ELR (cell line): ENCODE measurements at places on chromosomes 5 and 9.

DNA sequence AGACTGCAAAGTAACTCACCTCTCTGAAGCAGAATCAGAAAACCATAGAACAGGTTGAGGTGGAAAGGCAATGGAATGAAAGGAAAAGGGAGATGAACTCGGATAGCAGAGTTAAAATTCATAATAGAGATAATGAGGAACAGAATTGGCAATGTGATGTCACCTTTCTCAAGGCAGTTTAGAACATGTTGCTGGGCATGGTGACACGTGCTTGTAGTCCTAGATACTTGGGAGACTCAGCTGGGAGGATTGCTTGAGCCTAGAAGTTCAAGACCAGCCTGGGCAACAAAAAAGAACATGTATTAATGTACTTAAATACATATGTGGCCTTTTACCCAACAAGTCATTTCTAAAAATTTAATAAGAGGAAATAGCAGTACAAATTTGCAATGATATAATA lies 81.6 kb upstream of the MIER3 start:
- no peak for DNase-seq

- DNase-seq = no peak
Measured at GRCh38 chr5:168803541-168803940, 224.4 kb upstream of the PANK3 start.

- no peak for DNase-seq
Measured at GRCh38 chr9:100990605-100991381, 37.7 kb upstream of the PLPPR1 start.

DNA sequence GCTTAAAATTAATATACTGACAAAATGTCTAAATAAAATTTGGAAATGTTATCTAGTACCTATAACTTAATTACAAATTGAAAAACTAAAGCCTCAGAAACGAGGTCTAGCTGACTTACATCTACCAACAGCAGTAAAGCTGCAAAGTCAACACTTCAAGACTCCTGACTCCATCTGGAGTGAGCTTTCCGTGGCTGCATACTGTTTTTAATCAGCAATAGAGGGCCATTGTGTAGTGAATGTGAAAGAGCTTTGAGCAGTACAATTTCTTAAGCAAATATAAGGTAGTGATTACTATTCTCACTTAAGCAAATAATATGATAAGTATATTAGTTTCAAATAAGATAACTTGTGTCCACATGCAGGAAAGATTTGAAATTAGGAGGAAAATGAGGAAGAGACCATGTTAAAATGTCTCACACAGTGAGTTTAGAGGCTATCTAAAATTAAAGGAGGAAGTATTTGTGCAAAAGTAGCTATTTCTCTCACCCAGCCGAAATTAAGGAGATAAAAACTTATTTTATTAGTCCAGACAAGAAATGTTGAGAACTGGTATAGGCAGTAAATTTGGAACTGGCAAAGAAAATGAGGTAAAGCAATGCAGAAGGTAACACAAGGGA lies 6.4 kb downstream of the SPINK6 start:
- DNase-seq = no peak

- DNase-seq = no peak
Measured at GRCh38 chr5:81761270-81761669, 10.4 kb upstream of the SSBP2 start.

DNA sequence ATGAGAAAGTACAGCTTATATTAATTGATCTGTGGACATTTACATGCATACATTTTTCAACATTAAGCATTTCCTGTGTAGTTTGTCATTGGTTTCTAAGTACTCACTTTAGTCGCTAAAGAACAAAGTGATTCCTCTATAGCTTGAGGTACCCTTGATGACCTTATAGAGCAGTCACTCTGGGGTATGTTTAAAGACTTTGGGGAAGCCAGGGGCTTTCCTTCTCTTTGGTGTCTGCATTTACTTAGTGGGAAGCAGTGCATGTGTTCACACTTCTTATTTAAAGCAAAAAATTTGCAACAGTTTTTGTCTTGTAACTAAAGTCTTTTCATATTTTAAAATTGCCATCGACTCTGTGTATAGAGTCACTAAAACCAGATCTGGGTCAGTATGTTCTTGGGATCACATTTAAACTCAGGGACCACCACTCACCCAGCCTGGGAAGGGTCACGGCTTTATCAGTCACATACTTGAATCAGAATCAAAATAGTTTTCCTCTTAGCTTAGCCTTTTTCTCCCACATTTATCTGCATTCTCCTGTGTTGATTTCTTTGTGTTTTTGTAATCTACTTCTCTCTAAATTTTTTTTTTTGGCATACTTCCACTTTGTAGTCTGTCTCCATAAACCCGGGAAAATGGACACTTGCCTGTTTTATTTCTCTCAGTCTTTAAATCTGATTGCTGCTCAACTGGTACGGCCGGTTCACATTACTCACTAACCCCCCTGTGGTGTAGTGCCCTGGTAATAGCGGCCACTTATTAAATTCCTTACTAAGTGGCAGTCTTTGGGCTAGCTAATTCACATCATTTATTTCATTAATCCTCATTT lies 143.9 kb upstream of the FBN2 start:
- DNase-seq = no peak

DNA sequence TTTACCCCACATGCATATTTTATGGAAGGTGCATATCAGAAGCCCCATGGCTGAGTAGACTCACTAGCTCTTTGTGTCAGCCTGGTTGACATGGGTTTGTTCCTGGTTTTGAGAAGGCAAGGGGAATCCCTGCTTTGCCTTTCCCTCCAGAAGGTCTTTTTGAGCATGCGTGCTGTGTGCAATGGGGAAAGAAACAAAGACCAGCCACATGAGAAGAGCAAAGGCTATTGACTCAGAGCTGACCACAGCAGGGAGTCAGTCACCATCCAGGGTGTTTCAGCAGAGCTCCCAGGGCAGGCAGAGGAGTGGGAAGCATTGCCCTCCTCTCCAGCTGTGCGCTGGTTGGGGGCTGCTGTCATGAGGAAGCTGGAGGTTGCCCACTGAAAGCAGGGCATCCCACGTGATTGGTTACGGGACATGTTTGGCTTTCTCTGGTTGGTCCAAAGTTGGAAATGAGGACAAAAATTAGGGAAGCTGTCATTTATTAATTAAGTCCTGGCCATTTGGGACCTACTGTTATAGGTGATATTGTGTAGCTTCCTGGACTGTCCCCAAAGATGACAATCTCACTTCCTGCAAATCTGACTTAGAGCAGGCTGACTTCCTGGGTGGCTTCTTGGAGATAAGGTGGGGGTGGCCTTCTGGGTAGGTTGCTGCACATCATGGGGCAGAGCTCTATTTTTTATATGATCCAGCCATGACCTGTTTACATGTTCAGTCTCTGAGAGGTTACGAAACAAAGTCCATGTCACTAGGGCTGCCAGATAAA lies 48.9 kb upstream of the TDRD7 start:
- DNase-seq = no peak
